Mesothelial cell of epicardium (in vitro differentiated cells): ENCODE measurements at places on chromosomes 6 and 20.

GRCh38 chr6:156617376-156617775 lies 159.8 kb upstream of the ARID1B start:
- DNase-seq, result no peak

DNA sequence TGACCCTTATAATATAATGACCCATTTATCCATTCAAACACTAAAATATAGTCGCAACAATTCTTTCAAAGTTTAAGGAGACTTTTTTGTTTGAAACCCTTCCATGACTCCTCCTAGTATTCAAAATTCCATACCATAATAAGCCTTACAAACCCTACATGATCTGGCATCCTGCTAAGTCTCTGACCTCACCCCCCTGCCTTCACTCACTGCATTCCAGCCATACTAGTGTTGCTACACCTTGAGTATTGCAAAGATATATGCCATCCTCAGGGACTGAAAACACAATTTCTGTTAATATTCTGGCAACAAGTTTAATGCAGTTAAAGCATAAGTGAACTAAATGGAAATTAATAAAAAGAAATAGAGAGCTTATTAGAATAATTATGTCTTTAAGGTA lies 168.4 kb downstream of the EYS start:
- DNase-seq, result no peak

DNA sequence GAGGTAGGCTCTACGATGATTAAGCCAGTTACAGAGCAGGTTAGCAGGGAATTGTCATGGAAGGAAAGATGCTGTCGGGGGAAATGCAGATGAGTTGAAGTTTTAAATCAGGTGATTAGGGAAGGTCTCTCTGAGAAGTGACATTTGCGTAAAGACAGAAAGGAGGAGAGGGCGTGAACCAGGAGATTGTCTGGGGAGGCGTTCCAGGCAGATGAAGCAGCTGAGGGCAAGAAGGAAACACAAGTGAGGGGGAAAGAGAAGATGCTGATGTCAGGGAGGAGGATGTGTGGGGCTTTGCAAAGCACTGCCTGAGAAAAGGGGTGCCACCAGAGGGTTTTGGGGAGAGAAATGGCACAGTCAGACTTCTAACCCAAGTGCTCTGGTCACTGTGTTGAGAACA lies 2.5 kb upstream of the TMEM14B start:
- DNase-seq, result no peak

- DNase-seq, result no peak
Measured at GRCh38 chr20:56624786-56625681, 4.1 kb upstream of the TFAP2C start.

GRCh38 chr6:27700337-27700736 lies 211.9 kb downstream of the OR2B2 start:
- no peak for DNase-seq

DNA sequence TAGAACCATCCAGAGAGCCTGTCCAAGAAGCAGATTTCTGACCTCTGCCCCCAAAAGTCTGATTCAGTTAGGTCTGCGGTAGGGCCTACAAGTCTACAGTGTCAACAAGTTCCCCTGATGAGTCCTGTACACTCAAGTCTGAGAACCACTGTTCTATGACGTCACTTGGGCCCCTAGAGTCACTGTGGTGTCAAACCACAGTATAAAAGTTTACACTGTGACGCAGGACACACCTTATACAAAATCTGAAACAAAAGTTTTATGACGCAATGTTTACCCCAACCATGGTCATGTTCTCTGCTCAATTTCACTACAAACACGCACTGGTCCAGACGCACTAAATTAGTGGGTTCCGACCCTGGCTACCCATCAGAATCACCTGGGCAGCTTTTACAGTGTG lies 17.9 kb downstream of the SLA2 start:
- DNase-seq, result no peak

DNA sequence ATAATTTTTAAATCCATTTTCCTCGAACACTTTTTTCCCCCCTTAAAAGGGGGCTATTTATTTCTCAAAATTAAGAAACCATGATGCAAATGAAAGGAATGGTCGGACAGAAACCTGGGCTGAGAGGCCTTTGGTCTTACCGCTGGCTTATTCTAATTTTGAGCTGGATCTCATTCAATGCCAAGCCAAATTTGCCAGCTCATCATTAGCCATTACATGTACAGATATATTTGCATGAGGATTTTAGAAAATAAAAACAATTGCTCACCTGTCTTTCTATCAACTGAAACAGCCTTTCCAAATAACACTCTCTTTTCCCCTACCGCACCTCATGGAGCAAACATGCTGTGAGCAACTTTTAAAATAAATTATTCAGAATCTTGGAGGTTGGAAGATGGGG lies 219.5 kb upstream of the DTNBP1 start:
- DNase-seq, result no peak

DNA sequence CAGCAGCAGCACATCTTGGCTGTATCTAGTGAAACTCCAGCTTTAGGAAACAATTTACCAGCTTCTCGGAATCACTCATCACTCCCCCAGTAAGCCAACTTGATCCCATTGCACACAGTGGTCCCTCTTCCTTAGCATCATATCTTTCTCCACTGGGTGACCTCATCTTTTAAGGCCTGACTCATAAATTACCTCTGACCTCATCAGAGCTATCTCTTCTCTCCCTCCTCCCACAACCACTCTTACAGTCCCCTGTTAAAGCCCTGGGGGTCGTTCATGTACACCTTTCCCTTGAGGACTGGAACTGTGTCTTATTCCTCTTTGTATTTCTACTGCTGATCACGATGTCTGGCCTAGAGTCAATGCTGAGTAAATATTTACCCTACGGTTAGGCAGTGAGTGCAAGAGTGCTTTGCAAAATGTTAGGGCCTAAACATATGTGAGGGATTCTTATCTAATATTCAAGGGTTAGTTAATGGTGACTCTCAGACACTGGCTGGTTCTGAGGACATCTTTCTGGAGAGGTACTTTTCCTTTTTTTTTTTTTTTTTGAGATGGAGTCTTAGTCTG lies 187.2 kb downstream of the LRFN2 start:
- no peak for DNase-seq

GRCh38 chr6:75504465-75505222 lies 11.0 kb upstream of the FILIP1 start:
- DNase-seq, result no peak

DNA sequence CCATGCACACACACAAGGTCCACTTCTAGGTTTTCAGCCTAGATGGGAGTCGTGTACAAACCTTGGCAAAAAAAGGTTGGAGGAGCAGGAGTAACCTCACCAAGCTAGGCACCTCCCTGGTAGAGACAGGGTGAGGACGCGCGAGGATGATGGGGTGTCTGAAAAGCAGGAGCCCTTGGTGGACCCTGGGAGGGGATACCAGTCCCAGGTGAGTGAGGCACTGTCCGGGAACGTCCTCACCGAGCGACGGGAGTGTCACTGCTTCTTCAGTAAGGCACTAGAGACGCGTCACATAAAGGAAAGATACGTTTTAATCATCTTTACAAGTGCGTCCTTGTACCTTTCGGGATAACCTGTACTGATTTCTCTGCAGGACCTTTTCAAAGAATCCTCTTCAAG lies 29.4 kb upstream of the ZBP1 start:
- no peak for DNase-seq

DNA sequence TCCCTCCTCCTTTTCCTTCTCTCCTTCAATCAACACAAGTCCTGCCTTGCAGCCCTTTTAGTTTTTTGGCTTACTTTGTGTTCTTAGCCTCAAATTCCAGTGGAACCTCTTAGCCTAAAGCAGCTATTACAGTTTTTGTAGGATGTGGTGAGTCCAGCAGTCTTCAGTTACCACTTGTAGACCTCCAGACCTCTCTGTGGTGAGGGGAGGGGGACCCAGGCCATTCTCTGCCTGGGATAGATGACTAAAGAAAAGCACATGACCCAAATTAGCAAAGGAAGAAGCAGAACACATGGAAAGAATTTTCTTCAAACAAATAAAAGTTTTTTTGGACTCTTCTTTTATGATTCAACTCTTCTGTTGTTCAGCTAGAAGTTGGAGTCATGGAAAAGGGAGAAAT lies 246.5 kb downstream of the HAO1 start:
- no peak for DNase-seq

GRCh38 chr6:44333273-44333919 lies 9.1 kb upstream of the SPATS1 start:
- DNase-seq, result no peak

GRCh38 chr6:170101281-170102035 lies 189.4 kb downstream of the DLL1 start:
- no peak for DNase-seq
